ENCODE measurements at places on chromosomes 1 and 21. TPM values are rescaled to one million over a fixed set of nuclear protein-coding genes. Genes with fewer than 3 reads are reported as not detected.

The TATDN3 gene
- total RNA-seq, result 23.7 TPM

The AQP10 gene
- not detected for total RNA-seq

- peaks cover 5% of the 10 kb centered on the region for H3K27me3 ChIP-seq
- peak within 1 kb of the TSS; percentile 96 for H3K27ac ChIP-seq
- peak within 1 kb of the TSS; percentile 91 for H3K4me3 ChIP-seq
- peaks cover 47% of the 10 kb centered on the region for H3K4me1 ChIP-seq
- no peaks in the 10 kb centered on the region for H3K36me3 ChIP-seq
Observed at GRCh38 chr1:34164771-34165391, at the start of gene CSMD2. Gene CSMD2, minus strand, starts transcription at chr1:34165230. Its CDS starts 133 bp downstream, at chr1:34165097.

- H3K4me1 ChIP-seq, result peaks cover 4% of the 10 kb centered on the region
- no peak overlapping the region for H3K4me3 ChIP-seq
- no peak overlapping the region for H3K27ac ChIP-seq
- no peaks in the 10 kb centered on the region for H3K36me3 ChIP-seq
- no peaks in the 10 kb centered on the region for H3K27me3 ChIP-seq
Observed at GRCh38 chr1:15895233-15895632, 47.7 kb downstream of the SPEN start.

The FMO5 gene
- total RNA-seq, result 0.35 TPM

The ETV3L gene
- not detected for total RNA-seq

GRCh38 chr1:116164604-116165368 lies 53.6 kb downstream of the MAB21L3 start:
- peaks cover 26% of the 10 kb centered on the region for H3K27me3 ChIP-seq
- no peaks in the 10 kb centered on the region for H3K36me3 ChIP-seq
- no peak overlapping the region for H3K4me3 ChIP-seq
- no peak overlapping the region for H3K27ac ChIP-seq
- peaks cover 12% of the 10 kb centered on the region for H3K4me1 ChIP-seq

The VHLL gene
- total RNA-seq, result not detected

The ACTL8 gene
- total RNA-seq, result 0.70 TPM

- no peak for DNase-seq
- H3K4me1 ChIP-seq, result no peaks in the 10 kb centered on the region
- H3K27ac ChIP-seq, result no peak overlapping the region
- no peaks in the 10 kb centered on the region for H3K36me3 ChIP-seq
- no peak overlapping the region for H3K4me3 ChIP-seq
Observed at GRCh38 chr1:198118134-198118533, 38.7 kb upstream of the NEK7 start.

GRCh38 chr1:191804311-191804710 lies 354.0 kb upstream of the RGS18 start:
- no peak overlapping the region for H3K4me3 ChIP-seq
- H3K36me3 ChIP-seq, result no peaks in the 10 kb centered on the region
- no peak overlapping the region for H3K27ac ChIP-seq

The CATSPERE gene
- total RNA-seq, result not detected

DNA sequence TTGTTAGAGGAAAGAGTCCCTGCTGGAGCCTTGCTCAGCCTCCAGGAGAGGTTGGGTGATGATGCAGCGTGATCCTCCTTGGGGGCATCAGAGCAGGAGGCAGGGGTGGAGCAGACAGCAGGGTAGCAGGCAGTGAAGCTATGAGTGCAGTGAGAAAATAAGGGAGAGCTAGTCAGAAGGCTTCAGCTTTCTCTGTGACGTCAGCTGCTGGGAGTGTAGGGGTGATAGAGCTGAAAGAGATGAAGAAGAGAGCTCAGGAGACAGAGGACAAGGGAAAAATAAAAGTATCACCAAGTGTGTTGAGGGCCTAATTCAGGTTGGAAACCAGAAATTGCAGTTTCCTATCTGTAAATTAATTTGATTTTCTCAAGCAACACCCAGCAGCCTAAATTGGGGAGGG lies 2.2 kb upstream of the ADAM30 start:
- H3K27me3 ChIP-seq, result no peaks in the 10 kb centered on the region
- no peak for DNase-seq
- H3K27ac ChIP-seq, result no peak overlapping the region
- no peaks in the 10 kb centered on the region for H3K4me1 ChIP-seq

GRCh38 chr1:4627353-4627752 lies 27.1 kb upstream of the AJAP1 start:
- H3K36me3 ChIP-seq, result no peaks in the 10 kb centered on the region
- H3K4me3 ChIP-seq, result no peak overlapping the region
- no peak overlapping the region for H3K27ac ChIP-seq
- no peaks in the 10 kb centered on the region for H3K4me1 ChIP-seq
- DNase-seq, result no peak

The HEYL gene
- 4.5 TPM for total RNA-seq

DNA sequence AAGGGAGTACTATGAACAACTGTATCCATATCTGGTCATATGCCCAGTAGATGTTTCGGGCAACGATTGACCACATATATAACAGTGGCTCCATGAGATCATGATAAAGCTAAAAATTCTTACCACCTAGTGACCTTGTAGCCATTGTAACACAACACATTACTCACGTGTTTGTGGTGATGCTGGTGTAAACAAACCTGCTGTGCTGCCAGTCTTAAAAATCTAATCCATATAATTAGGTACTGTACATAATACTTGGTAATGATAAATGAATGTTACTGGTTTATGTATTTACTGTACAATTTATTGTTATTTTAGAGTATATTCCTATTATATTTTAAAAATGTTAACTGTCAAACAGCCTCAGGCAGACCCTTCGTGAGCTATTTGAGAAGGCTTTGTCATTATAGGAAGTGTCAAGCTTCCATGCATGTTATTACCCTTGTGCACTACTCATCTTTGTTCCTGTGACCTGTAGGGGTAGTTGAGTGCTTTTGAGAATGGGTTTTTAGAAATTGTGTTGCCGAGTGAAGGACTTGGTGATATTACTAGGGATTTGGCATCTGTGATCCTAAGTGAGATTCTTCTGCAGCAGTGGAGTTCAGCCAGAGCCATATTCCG lies 23.6 kb downstream of the DIP2A start:
- H3K4me1 ChIP-seq, result no peaks in the 10 kb centered on the region
- no peaks in the 10 kb centered on the region for H3K27me3 ChIP-seq
- 0 out of 2 replicates have a peak, but pooled peaks cover 5% of the 10 kb centered on the region for H3K36me3 ChIP-seq
- no peak for DNase-seq
- H3K27ac ChIP-seq, result no peak overlapping the region

The CAMK2N1 gene
- 0.82 TPM for total RNA-seq

The THEM5 gene
- total RNA-seq, result not detected

The MMEL1 gene
- total RNA-seq, result 0.43 TPM

GRCh38 chr21:38766987-38767722 lies 38.6 kb upstream of the ETS2 start:
- no peaks in the 10 kb centered on the region for H3K4me1 ChIP-seq
- no peaks in the 10 kb centered on the region for H3K27me3 ChIP-seq
- no peak overlapping the region for H3K4me3 ChIP-seq
- no peak for DNase-seq
- no peaks in the 10 kb centered on the region for H3K36me3 ChIP-seq
- H3K27ac ChIP-seq, result no peak overlapping the region

The ERI3 gene
- total RNA-seq, result 92.5 TPM

DNA sequence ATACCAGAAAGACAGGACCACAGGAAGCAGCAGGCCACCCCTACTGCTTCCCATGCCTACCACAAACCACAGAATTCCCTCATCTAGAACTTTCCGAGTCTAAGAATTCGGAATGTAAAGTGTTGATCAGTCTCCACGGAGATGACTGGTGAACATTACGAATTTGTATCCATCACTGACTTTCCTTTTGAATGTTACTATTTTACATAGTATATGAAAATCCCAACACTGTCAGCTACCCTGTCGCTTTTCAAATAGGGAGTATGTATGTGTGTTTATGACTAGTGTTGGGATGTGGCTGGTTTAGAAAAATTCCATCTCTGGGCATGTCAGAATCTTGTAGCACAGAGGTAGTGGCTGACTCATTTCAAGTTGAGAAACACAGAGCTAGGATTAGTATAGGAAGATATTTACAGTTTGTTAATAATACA lies 118.2 kb downstream of the COQ8A start:
- no peak for DNase-seq
- H3K4me3 ChIP-seq, result no peak overlapping the region
- H3K36me3 ChIP-seq, result no peaks in the 10 kb centered on the region
- no peaks in the 10 kb centered on the region for H3K27me3 ChIP-seq
- H3K27ac ChIP-seq, result no peak overlapping the region
- H3K4me1 ChIP-seq, result no peaks in the 10 kb centered on the region

The TBX19 gene
- 0.82 TPM for total RNA-seq

- H3K27me3 ChIP-seq, result no peaks in the 10 kb centered on the region
- H3K4me3 ChIP-seq, result peak overlapping the region; percentile 96
- peak overlapping the region; percentile 92 for H3K27ac ChIP-seq
- no peaks in the 10 kb centered on the region for H3K36me3 ChIP-seq
- H3K4me1 ChIP-seq, result peaks cover 41% of the 10 kb centered on the region
Observed at GRCh38 chr1:149845416-149845815, 54.0 kb upstream of the BOLA1 start.

The OR2T29 gene
- not detected for total RNA-seq

DNA sequence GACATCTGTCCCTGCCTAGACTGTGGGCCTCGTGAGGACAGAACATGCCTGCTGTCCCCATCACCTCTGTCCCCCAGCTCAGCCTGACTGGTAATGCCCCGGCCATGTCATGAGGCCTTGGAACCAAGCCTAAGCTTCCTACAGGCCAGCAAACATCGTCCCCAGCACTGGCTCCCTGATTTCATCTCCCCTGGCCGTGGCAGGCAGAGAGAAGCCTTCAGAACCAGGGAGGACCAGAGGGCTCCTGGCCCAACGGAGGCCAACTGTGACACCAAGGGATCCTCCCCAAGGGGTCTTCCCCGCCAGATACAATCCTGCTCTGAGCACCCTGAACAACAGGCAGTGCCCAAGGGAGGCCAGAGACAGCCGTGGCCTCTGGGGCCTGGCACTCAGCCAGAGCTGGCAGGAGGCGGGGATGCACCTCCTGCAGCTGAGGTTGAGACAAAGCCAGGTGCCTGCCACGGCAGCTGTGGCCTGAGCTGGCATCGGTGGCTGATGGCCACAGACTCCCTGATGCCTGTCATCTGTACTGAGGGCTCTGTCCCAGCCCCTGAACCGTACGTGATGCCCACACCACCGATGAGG lies 9.9 kb upstream of the NPHP4 start:
- no peaks in the 10 kb centered on the region for H3K36me3 ChIP-seq
- no peaks in the 10 kb centered on the region for H3K4me1 ChIP-seq
- no peaks in the 10 kb centered on the region for H3K27me3 ChIP-seq
- no peak overlapping the region for H3K4me3 ChIP-seq

DNA sequence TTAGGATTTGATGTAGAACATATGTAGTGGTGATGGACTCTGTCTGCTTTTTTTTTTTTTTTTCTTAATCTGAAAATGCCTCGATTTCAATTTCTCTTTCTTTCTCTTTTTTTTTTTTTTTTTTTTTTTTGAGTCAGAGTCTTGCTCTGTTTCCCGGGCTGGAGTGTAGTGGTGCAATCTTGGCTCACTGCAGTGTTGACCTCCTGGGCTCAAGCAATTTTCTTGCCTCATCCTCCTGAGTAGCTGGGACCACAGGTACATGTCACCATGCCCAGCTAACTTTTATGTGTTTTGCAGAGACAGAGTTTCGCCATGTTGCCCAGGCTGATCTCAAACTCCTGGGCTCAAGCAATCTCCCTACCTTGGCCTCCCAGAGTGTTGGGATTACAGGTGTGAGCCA lies 17.4 kb downstream of the MAST2 start:
- no peaks in the 10 kb centered on the region for H3K27me3 ChIP-seq
- H3K27ac ChIP-seq, result no peak overlapping the region
- H3K36me3 ChIP-seq, result no peaks in the 10 kb centered on the region

GRCh38 chr1:59486615-59487014 lies 189.7 kb downstream of the FGGY start:
- no peak overlapping the region for H3K4me3 ChIP-seq
- no peaks in the 10 kb centered on the region for H3K4me1 ChIP-seq
- no peaks in the 10 kb centered on the region for H3K36me3 ChIP-seq
- DNase-seq, result no peak
- no peak overlapping the region for H3K27ac ChIP-seq
- no peaks in the 10 kb centered on the region for H3K27me3 ChIP-seq

GRCh38 chr1:23177438-23178380 lies 9.1 kb upstream of the LUZP1 start:
- H3K4me3 ChIP-seq, result peak overlapping the region; percentile 76
- DNase-seq, result peak; percentile 85
- H3K36me3 ChIP-seq, result no peaks in the 10 kb centered on the region
- peaks cover 11% of the 10 kb centered on the region for H3K4me1 ChIP-seq
- peaks cover 32% of the 10 kb centered on the region for H3K27me3 ChIP-seq

DNA sequence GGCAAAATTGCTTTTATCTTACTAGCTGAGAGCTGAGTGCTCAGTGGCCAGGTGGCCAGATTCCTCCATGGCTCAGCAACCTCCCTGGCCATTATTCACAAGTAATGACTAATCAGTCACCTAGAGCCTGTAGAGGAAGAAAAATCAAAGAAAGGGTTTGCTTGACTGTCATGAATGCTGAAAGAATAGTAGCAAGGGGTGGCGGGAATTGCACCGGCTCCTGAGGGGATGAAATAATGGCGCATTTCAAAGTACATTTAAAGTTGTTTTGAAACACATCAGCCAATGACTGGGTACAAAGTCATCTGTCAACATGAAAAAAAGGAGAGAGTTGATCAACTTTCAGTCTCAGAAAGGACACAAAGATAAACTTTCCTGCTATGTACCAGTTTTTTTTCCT lies 99.5 kb downstream of the OMA1 start:
- H3K27me3 ChIP-seq, result no peaks in the 10 kb centered on the region
- no peaks in the 10 kb centered on the region for H3K36me3 ChIP-seq
- H3K4me1 ChIP-seq, result no peaks in the 10 kb centered on the region
- H3K4me3 ChIP-seq, result no peak overlapping the region
- DNase-seq, result no peak
- H3K27ac ChIP-seq, result no peak overlapping the region

The LCE3D gene
- total RNA-seq, result not detected

- H3K27me3 ChIP-seq, result no peaks in the 10 kb centered on the region
- H3K36me3 ChIP-seq, result no peaks in the 10 kb centered on the region
- H3K27ac ChIP-seq, result no peak overlapping the region
- H3K4me1 ChIP-seq, result no peaks in the 10 kb centered on the region
Observed at GRCh38 chr1:55304229-55304740, 89.1 kb upstream of the USP24 start.

All from GM23338 (cell line).